ENCODE measurements at places on chromosomes 1 and 21.

GRCh38 chr1:111275780-111276433 is 14.7 kb upstream of the CHIA start:
- no peak for DNase-seq
- no peak overlapping the region for H3K4me3 ChIP-seq
- no peaks in the 10 kb centered on the region for H3K4me1 ChIP-seq
- H3K27ac ChIP-seq: no peak overlapping the region
- H3K27me3 ChIP-seq: peaks cover 7% of the 10 kb centered on the region

DNA sequence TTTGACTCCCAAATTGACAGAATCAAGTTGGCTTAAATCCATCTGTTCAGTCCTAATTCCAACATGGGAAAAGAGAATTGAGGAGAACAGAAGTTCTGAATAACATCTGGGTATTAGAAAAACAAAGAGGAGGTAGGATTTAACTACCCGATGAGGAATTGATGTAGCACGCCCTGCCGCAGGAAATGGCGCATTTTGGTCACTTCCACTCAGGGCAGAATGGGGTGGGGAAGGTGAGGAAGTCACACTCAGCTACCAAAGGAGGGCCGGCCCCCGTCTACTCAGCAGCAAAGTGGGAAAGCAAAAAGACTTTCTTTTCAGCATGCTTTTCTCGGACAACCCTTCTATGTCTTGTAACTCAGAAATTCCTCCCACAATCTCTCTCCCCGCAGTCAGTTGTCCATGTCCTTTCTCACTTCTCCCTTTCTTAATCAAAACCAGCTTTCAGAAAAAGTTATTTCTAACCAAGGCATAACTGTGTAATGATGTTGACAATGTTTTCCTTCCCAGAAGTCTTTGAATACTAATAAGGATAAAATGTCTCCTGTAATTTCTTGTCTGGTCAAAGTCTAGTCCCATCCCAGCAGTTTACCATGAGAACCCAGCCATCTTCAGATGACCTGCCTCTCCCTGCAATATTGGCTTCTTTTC is 60.5 kb upstream of the SIPA1L2 start:
- no peak overlapping the region for H3K27ac ChIP-seq
- H3K4me1 ChIP-seq: no peaks in the 10 kb centered on the region
- DNase-seq: no peak
- H3K27me3 ChIP-seq: no peaks in the 10 kb centered on the region

GRCh38 chr1:84301004-84301784 is at the start of gene SAMD13:
Gene SAMD13, plus strand, starts transcription at chr1:84301708. Its CDS starts 1,527 bp downstream, at chr1:84303235.
- H3K4me1 ChIP-seq: peaks cover 16% of the 10 kb centered on the region
- peak; percentile 78 for DNase-seq
- H3K27ac ChIP-seq: no peak within 1 kb of the TSS
- peak within 1 kb of the TSS; percentile 63 for H3K4me3 ChIP-seq
- no peaks in the 10 kb centered on the region for H3K27me3 ChIP-seq

DNA sequence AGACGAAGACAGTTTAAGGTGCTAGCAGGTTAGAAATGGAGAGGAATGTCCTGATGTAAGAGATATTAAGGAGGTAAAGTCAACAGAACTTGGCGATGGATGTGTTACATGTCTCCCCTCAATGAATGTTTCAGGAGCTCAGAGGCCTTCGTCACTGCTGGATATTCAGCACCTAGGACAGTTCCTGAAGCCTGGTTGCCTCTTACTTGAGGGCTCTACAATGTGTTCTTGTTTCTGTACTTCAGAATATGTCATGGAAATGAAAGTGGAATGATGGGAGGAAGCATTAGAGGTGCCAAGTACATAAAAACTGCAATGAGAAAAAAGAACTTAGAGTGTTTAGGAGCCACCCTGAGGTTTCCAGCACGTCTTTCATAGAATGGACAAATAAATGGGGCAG is 17.7 kb downstream of the TNR start:
- H3K4me3 ChIP-seq: no peak overlapping the region
- DNase-seq: peak; percentile 89
- H3K36me3 ChIP-seq: no peaks in the 10 kb centered on the region
- H3K27me3 ChIP-seq: no peaks in the 10 kb centered on the region

DNA sequence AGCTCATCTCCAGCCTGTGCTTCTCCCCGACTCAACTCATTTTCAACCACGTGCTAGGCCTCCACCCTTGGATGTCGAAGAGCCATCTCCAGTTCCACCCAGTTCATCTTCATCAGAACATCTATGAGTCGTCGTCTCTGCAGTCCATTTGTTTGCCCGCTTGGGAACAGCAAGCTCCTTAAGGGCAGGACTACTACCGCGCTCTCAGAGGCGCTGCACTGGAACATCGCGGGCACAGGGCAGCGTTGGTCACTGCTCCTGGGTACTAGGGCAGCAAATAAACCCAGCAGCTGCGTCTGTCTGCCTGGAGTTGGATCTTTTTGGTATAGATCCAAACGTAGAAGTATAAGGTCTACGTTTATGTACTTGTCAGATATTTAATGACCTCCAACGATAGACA is 478 bp upstream of the PRDM2 start:
- H3K4me1 ChIP-seq: peaks cover 3% of the 10 kb centered on the region
- peak overlapping the region; percentile 76 for H3K4me3 ChIP-seq
- no peaks in the 10 kb centered on the region for H3K27me3 ChIP-seq
- no peaks in the 10 kb centered on the region for H3K36me3 ChIP-seq

- no peaks in the 10 kb centered on the region for H3K27me3 ChIP-seq
- no peak for DNase-seq
- no peaks in the 10 kb centered on the region for H3K4me1 ChIP-seq
Observed at GRCh38 chr1:36639461-36639860, 156.7 kb upstream of the CSF3R start.

GRCh38 chr1:46204406-46204742 is 1.2 kb downstream of the LURAP1 start:
- H3K4me1 ChIP-seq: peaks cover 3% of the 10 kb centered on the region
- no peaks in the 10 kb centered on the region for H3K27me3 ChIP-seq
- no peak for DNase-seq

DNA sequence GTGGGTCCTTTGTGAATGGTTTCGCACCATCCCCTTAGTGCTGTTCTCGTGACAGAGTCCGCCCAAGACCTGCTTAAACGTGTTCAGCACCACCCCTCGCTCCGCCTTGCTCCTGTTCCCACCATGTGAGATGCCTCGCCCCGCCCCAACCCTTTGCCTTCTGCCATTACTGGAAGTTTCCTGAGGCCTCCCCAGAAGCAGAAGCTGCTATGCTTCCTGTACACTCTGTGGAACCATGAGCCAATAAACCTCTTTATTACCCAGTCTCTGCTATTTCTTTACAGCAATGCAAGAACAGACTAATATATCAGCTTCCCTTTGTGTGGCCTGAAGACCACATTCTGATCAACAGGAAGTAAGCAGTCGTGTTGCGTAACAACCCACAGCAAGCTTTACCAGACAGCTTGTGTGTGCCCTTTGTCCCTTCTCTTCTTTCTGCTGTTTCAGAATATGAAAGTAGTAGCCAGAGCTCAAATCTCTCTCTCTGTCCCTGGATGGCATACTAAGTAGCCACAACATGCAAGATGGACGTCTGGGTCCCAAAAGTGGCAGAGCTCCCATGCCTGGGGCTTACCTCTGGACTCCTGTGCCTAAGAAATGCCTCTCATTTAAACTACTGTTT is 14.1 kb downstream of the HENMT1 start:
- no peak for DNase-seq
- H3K27ac ChIP-seq: peak overlapping the region; percentile 59
- no peaks in the 10 kb centered on the region for H3K27me3 ChIP-seq
- H3K4me1 ChIP-seq: no peaks in the 10 kb centered on the region
- peak overlapping the region; percentile 19 for H3K4me3 ChIP-seq

DNA sequence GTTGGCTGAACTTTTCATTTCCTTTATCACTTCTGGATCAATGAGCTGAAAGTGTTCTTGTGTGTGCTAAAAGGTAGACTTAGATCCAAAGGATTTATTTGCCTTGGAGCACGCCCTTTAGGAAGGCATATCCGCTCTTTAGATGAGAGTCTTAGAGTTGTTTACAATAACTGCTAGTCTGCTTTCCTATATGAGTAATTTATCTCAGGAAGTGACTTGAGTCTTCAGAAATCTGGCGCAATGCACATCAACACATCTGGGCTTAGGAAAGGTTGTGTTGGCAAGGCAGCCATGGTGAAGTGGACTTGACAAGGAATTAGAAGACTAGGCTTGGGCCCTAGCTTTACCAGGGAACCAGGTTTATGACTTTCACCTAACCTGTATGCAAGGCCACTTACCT is 204.1 kb upstream of the PTGFR start:
- H3K36me3 ChIP-seq: no peaks in the 10 kb centered on the region
- no peaks in the 10 kb centered on the region for H3K27me3 ChIP-seq
- no peak overlapping the region for H3K4me3 ChIP-seq
- DNase-seq: no peak

GRCh38 chr1:182446033-182446669 is 3.8 kb upstream of the RGSL1 start:
- DNase-seq: peak; percentile 35
- no peak overlapping the region for H3K27ac ChIP-seq
- H3K27me3 ChIP-seq: no peaks in the 10 kb centered on the region
- H3K4me3 ChIP-seq: no peak overlapping the region

DNA sequence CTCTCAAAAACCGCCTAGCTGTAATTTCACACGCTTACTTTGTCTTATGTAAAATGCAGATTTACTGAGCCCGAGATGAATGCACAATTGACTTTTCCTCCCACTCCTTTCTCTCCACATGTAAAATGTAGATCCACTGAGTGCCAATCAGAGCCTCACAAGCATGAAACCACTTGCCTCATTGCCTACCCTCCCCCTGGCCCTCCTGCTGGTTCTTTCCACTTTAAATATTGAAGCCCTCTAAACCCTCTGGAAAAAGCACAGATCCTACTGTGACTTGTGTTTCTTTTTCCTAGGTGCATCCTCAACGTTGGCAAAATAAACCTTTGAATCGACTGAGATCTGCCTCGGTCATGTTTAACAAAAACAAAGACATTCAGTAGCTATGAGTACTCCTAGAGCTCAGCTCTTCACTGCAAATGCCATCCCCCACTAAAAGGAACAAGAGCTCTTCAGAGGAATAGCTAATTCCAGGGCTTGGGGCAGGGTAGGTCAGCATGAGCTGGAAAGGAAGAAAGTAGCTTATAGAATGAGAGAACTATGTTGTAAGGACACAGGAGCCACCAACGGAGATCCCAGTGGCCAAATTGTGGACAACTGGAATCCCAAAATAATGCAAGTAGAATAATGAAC is 365.5 kb upstream of the RUNX1 start:
- H3K4me3 ChIP-seq: no peak overlapping the region
- no peaks in the 10 kb centered on the region for H3K4me1 ChIP-seq
- no peak overlapping the region for H3K27ac ChIP-seq
- no peaks in the 10 kb centered on the region for H3K27me3 ChIP-seq
- no peak for DNase-seq

DNA sequence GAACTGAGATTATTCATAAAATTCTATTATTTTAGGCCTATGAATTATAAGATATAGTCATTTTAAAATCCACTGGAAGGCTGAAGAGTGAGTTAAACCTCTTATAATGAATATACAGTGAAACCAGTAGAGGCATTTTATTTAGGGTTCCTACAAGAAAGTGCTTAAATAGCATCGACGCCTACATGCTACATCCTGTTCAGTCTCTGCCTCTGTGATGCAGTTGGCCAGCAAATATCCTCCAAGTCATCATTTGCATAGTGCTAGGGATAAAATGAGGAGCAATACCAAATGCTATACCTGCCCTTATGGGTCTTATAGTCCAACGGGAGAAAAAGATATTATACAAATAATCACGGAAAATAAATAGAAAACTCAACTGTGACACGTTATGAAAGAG is 59.6 kb downstream of the EDEM3 start:
- H3K27me3 ChIP-seq: no peaks in the 10 kb centered on the region
- peaks cover 7% of the 10 kb centered on the region for H3K36me3 ChIP-seq
- no peak for DNase-seq
- H3K27ac ChIP-seq: no peak overlapping the region

- H3K27me3 ChIP-seq: no peaks in the 10 kb centered on the region
- peaks cover 14% of the 10 kb centered on the region for H3K4me1 ChIP-seq
- H3K27ac ChIP-seq: peak within 1 kb of the TSS; percentile 91
- peak within 1 kb of the TSS; percentile 76 for H3K4me3 ChIP-seq
Observed at GRCh38 chr1:202807926-202808757, at the start of gene KDM5B. Gene KDM5B, minus strand, starts transcription at chr1:202808421. Its CDS starts 116 bp downstream, at chr1:202808305.

DNA sequence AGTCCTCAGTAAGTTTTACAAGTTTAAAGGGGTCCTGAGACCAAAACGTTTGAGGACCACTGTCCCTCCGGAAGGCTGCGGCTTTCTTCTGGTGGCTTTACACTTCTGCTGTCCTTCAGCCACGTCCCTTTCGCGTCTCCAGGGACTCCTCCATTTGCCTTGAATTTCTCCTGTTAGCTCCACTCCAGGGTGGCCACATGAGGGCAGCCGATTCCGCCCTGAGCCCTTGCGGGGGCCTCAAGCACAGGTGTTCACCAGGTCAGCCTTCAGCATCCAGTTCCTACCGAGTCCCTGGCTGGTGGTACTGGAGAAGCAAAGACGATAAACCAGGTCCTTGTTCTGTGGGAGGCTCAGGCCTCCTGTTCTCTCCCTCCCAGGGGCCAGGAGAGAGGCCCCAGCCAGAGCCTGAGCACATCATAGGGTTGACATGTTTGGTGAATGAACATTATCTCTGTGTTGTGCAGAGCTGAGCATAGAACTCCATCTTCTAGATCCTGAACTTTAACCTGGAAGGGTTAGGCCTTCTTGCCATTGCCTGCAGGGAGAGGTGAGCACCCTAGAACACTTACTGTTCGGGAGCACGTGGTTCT is 27.4 kb upstream of the COQ8A start:
- H3K27me3 ChIP-seq: no peaks in the 10 kb centered on the region
- H3K4me3 ChIP-seq: no peak overlapping the region
- H3K27ac ChIP-seq: no peak overlapping the region
- no peaks in the 10 kb centered on the region for H3K4me1 ChIP-seq

DNA sequence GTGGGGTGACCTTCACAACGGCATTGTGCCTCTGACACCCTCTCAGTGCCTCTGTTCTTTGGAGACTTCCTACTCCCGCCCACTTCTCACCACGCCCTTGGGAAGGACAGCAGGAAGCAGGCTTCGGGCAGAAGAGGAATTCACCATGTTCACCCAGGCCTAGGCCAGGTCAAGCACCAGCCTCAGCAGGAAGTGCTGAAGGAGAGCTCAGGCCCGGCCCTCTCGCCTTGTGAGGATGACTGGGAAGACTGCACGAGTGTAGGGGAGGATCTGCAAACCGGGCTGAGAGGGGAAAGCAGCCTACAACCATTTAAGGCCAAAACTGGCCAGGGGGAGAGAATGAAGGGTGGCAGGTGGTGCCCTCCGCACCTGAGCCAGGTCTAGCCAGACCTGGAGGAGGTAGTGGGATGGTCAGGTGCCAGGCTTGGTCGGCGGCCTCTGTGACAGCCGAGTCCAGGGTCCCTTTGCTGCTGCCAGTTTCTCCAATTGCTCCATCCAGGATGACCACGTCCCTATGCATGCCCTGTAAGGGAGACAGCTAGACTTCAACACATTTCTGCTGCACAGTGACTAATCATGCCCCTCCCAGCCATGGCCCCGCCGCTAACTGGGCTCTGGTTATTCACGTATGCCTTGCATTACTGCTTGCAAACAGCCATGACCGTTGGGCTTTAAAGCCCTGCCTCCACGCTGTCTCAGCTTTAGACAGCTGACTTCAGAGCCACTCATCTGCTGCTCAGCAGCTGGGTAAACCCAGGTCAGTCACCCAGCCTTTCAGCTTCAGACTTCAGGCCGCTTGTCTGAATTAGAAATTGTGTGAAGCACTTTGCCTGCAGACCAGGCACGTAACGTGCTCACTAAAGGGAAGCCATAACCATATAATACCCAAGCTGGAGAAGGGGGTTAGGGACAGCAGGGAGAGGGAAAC is 8.9 kb downstream of the MRTO4 start:
- no peak overlapping the region for H3K4me3 ChIP-seq
- H3K27me3 ChIP-seq: no peaks in the 10 kb centered on the region
- peaks cover 37% of the 10 kb centered on the region for H3K36me3 ChIP-seq

GRCh38 chr21:42607102-42607501 is 46.3 kb upstream of the PDE9A start:
- H3K27me3 ChIP-seq: no peaks in the 10 kb centered on the region
- no peak for DNase-seq
- H3K36me3 ChIP-seq: no peaks in the 10 kb centered on the region
- peak overlapping the region; percentile 71 for H3K27ac ChIP-seq
- H3K4me3 ChIP-seq: no peak overlapping the region
- peaks cover 3% of the 10 kb centered on the region for H3K4me1 ChIP-seq
